ENCODE measurements at places on chromosomes 4 and X.

DNA sequence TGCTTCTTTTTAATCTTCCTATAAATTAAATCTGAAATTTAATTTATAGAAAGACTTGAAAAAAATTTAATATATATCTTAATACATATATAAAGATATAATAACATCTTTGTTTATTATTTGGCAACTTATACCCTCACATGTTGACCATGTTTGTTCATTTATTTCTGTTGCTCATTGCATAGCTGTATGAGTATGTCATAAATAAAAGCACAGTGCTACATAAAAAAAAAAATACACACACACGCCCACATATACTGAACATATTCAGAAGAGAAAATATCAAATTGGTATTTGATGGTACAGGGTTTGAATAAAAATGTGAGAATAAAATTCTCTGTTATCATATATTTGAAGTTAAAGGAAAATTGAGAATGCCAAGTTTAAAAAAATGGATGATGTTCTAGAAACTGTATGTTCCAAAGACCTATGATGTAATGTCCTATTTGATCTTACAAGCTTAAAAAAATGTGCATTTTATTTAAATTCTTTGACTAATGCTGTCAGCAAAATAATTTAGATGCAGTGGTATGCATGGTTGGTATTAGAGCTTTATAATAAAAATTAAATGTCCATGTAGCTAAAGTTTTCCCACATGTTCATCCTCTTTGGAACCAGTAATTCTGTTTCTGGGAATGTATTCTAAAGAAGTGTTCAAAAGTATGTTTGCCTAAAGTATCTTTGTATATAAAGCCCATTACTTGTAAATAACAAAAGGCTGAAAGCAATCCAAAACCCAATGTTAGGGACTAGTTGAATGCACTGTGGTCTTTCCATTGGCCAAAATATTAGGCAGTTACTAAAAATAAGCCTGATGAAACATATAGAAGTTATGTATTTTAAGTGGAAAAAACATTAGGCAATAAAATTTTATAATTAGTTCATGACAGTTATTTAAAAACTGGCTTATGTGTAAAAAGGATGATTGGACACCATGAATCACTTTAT, 12.9 kb downstream of the TMEM184C start:
- no peak for DNase-seq

GRCh38 chr4:173485164-173485563, 44.9 kb downstream of the HAND2 start:
- DNase-seq = no peak

GRCh38 chr4:156956826-156957368, 14.7 kb downstream of the PDGFC start:
- no peak for DNase-seq

- DNase-seq = no peak
Measured at GRCh38 chr4:123878976-123879375, 482.4 kb downstream of the SPRY1 start.

GRCh38 chr4:48636911-48637310, 143.2 kb downstream of the FRYL start:
- DNase-seq = no peak

DNA sequence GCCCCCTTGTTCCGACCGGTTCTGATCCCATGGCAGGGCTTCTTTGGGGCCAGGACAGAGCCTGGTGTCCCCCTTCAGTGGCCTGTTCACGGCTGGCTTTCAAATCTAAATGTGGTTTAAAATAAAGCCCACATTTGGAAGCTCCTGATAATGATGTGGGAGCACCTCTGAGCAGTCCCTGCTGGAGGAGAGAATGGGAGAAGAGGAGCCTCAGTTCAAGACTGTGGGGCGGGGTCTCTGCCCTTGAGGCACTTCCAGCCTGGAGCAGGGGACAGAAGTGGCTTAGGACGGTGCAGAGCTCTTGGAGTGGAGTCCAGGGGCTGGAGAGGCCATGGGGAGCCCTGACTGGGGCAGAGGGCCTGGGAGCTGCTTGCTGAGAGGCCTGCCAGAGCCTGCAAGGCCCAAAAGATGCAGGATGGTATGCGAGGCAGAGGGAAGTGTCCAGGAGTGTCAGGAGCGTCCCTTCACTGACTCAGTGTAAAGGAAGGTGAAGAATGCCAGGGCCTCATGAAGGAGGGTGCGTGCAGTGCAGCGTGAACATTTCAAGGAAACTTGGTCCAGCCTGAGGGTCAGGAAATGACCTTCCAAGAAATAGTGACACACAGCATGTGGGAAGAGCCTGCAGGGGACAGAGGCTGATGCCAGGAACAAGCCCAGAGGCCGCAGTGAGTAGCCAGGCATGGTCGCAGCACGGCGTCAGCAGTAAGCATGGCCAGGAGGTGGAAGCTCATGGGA, 21.1 kb upstream of the TADA2B start:
- DNase-seq = no peak

GRCh38 chr4:89216422-89216821, 91.2 kb downstream of the GPRIN3 start:
- DNase-seq = no peak

GRCh38 chr4:29861307-29861706, 858.9 kb upstream of the PCDH7 start:
- DNase-seq = no peak

- no peak for DNase-seq
Measured at GRCh38 chrX:129650183-129650689, 4.5 kb downstream of the APLN start.

- peak; percentile 83 for DNase-seq
Measured at GRCh38 chr4:101328063-101328602, 19.2 kb downstream of the PPP3CA start.

GRCh38 chrX:139815771-139816170, 107.8 kb upstream of the MCF2 start:
- DNase-seq = no peak

DNA sequence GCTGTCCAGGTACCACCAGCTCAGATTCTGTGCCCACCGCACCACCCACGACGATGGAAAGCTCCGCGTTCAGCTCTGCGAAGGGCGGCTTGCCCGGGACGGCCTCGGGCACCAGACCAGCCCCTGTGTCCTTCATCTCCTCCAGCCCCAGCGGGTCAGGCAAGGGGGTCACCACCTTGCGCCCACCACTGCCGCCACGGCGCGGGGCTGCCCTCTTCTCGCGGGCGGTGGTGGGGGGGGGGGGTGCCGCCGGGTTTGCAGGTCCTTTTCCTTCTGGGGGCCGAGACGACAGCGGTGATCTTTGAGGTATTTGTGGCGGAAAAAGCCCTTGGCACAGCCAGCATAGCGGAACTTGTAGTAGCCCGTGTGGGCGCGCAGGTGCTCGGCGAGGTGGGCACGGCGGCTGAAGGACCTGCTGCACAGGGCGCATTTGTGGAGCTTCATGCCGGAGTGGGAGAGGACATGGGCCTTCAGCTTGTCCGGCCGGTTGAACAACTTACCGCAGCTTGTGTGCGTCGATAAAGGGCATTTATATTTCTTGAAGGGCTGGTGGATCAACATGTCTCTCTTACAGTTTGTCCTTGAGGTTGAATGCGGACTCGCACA, 50.9 kb downstream of the CFAP299 start:
- no peak for DNase-seq

- DNase-seq = no peak
Measured at GRCh38 chrX:132330156-132330729, 111.0 kb upstream of the RAP2C start.

GRCh38 chr4:67546004-67546356, 677 bp upstream of the CENPC start:
- no peak for DNase-seq

- no peak for DNase-seq
Measured at GRCh38 chr4:177385576-177386277, 56.5 kb downstream of the AGA start.

DNA sequence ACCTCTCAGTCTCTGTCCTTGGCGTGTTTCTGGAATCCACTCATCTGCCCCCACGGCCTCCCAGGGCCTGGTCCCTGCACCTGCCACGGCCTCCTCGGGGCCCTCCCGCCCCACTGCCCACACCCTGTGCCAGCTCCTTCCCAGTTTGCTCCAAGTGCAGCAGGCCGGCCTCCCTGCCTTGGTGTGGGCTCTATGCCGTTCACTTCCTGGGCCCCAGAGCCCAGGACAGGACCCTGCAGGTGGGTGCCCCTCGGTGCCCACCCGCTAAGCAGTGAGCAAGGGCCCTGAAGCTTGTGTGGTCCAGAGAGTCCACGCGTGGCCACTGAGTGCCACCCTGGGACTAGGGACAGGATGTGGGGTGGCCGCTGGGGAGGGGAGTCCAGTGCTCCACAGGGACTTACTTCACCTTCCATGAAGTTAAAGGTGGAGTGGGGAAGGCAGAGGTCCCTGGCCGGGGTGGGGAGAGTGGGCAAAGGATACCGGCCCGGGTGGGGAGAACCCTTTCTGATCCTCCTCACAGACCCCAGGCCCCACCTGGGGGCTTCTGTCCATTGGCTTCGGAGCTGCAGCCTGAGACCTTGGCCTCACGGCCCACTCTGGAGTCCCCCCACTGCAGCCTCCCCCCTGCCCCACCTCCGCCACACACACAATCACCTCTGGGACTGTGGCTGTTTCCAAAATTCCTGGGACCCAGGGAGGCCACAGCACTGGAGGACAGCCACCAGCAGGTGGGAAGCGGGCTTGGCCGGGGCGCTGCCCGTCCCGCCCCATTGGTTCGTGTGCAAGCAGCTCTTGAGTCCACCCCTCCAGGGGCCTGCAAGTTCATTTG, 60.0 kb upstream of the NKX1-1 start:
- DNase-seq = no peak

- DNase-seq = peak; percentile 7
Measured at GRCh38 chr4:53601251-53601764, 10.0 kb upstream of the LNX1 start.

GRCh38 chrX:63664741-63665140, 120.3 kb downstream of the ARHGEF9 start:
- DNase-seq = no peak

GRCh38 chr4:120692964-120693363, 229.6 kb downstream of the PRDM5 start:
- no peak for DNase-seq

DNA sequence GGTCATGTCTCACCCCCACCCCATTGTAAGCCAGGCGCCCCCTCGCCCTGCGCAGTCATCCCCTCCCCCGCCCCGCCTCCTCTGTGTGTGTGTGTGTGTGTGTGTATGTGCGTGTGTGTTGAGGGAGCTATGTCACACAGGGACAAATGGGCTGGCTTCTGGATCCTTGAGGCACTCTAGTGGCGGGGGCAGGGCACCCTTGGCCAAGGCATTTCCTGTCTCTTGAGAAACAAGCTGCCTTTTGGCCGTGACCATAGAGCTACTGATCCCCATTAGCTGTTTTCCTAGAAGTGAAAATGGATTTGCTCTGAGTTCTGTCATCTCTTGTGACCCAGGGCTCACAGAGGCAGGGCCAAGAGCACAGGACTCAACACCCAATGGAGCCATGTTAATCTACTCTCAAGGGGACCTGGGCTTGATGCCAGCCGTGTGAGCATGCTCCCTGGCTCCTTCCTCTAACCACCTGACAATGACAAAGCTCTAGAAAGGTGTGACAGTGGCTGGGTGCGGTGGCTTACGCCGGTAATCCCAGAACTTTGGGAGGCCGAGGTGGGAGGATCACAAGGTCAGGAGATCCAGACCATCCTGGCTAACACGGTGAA, 162.5 kb upstream of the BCOR start:
- DNase-seq = no peak

- no peak for DNase-seq
Measured at GRCh38 chr4:68466185-68466584, 18.9 kb downstream of the TMPRSS11E start.

DNA sequence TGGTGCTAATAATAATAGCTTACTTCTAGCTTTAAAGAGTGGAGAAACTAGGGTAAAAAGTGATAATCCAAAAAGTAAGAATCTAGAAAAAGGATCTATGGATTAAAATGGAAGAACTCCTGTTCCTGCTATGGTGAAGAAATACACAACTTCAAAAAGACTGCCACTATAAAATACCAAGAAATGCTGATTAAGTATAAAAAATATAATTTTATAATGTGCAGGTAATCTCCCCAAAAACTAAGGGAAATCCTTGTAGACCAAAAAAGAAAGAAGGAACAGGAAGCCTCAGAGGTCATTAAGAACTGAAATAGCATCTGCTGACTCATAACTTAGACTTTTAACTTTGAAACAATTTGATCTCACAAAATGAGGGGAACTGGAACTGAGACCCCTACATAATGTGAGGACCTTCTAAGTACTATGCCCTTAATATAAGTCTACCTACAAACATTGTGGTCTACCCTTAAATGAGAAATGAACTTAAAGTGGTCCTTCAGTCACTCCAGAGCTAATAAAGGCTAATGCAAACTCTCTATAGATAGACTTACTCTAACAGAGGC, 50.6 kb upstream of the SRPX start:
- no peak for DNase-seq

GRCh38 chr4:10212400-10212799, 95.8 kb upstream of the WDR1 start:
- DNase-seq = no peak

DNA sequence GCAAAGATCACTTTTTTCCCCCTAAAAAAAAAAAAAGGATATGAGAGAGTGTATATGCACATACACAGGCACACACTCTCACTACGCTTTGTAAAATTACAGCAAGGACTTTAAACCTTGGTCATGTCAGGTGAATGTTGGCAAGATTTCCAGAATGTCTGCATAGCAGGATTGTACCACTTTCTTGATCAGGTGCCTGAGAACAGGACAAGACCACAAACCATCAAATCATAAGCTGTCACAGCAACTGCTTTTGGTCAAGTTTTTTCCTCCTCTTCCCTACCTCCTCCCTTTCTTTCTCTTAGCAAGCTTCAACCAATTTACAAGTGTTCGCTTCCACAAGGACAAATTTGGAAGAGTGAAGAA, 15.3 kb downstream of the PPARGC1A start:
- no peak for DNase-seq

- DNase-seq = no peak
Measured at GRCh38 chr4:170122252-170122651, 32.5 kb upstream of the AADAT start.

DNA sequence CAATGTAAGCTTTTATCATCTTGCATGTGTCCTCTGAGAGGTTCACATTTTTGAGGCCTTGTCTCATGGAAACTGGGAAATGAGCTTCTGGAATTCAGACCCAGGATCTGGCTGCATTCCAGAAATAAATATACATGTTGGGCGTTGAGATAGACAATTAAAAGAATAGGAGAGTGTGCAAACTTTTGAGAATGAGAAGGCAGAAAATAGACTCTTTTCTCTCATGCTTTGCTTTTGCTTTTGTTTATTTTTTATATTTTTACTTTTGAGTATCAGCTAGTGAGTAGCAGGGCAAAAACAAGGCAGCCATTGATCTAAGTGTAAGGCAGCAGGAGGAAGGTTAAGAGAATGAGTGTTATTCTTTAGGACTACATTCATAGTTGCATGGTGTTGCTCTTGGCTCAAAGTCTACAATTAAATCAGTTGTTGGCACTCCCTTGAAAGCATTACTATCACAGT, 12.4 kb downstream of the SHROOM3 start:
- no peak for DNase-seq

- no peak for DNase-seq
Measured at GRCh38 chr4:139524062-139524631, 31.9 kb downstream of the SETD7 start.

GRCh38 chr4:134201216-134202161, at the start of gene PABPC4L:
PABPC4L (minus strand) TSS chr4:134201789; CDS start chr4:134201019, 770 bp downstream.
- DNase-seq = no peak

- DNase-seq = no peak
Measured at GRCh38 chr4:151049430-151049884, 34.4 kb upstream of the LRBA start.

GRCh38 chr4:147638942-147639341, 21.7 kb downstream of the TMEM184C start:
- peak; percentile 30 for DNase-seq

- no peak for DNase-seq
Measured at GRCh38 chr4:163482190-163482589, 8.6 kb upstream of the TKTL2 start.

- DNase-seq = no peak
Measured at GRCh38 chr4:55358246-55358645, 12.2 kb downstream of the SRD5A3 start.
